NCI-H187 treated with DMSO at 0.1 percent for 48 hours (cell line): ENCODE measurements at places on chromosomes 3 and 15.

DNA sequence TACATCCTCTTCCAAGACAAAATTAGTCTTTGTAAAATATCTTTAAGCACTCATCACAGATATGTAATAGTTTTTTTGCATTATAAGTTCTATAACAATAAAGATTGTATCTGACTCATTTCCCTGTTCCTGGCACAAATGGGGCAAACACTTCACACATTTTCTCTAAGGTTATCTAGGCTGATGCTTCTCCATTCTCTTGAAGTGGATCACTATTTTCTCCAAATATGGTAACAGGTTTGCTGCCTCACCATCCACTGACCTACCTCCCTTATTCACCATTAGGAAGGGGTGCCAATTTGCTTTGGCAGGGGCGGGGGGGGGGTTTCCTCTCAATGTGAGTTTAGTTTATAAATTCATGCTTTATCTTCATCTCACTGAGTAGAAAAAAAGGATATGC, 767.7 kb upstream of the LMCD1 start:
- no peak for DNase-seq

GRCh38 chr3:148466143-148466542, 231.6 kb upstream of the AGTR1 start:
- no peak for DNase-seq

DNA sequence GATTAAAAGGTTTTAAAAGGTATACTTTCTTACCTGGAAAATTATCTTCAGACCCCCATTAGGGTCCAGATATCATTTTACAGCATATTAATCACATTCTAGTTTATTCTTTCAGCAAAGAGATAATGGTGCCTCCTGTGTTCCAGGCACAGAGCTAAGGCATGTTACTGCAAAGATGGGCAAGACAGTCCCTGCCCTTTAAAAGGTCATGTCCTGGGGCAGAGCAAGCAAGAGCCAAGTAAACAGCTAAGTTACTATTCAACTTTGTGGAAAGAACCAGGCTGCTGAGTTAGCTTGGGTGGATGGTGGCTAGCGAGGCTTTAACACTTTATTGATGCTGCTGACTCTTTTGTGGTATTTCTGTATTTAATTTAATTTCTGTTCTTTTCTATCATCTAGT, 75.0 kb downstream of the LRRC28 start:
- no peak for DNase-seq

DNA sequence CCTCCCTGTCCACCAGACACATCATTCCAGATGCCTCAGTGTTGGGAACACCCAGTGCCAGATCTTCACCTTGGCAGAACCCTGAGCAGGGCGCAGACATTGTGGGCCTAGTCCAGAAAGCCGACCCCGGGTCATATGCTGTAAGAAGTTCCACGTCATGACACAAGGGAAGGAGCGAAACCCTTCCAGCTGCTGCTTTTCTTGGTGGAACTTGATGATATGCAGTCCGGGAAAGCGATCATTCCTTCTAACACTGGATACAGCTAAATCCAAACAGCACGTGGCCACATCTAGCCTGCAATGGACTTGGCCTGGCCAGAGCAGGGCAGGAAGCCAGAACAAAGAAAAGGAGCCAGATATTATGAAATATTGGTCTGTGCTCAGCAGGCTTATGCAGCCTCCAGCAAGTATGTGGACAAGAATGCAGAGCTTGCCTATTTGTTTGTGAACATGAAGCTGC, 22.0 kb downstream of the GASK1A start:
- no peak for DNase-seq

- DNase-seq, result no peak
These were observed 849 bp upstream of the HDAC11 start for GRCh38 chr3:13479332-13479581.

- DNase-seq, result no peak
These were observed 51.0 kb upstream of the ATOSA start for GRCh38 chr15:52730173-52730572.

GRCh38 chr3:155185631-155186071, 105.5 kb downstream of the MME start:
- no peak for DNase-seq

DNA sequence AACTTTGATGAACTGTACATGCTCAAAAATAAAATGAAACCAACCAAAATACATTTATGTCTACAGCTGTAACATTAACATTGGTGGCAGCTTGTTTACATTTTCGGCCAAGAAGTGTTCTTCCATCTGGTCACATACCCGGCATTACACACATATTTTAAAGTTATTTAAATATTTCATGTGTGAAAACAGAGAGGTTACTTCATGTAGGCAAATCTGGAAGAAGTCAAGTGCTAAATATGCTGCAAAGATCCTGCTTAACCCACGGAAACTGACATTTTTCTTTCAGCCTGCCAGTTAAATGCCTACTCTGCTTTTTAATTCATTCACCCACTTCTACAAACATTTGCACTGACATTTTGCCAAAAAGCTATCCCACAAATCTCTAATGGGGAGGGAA, 69.7 kb downstream of the MB21D2 start:
- no peak for DNase-seq

- DNase-seq, result no peak
These were observed 41.0 kb upstream of the C15orf61 start for GRCh38 chr15:67479781-67480505.

GRCh38 chr15:83716605-83717004, 62.7 kb downstream of the ADAMTSL3 start:
- DNase-seq, result no peak

GRCh38 chr15:33068511-33068990, 126.0 kb downstream of the FMN1 start:
- DNase-seq, result peak; percentile 64

- DNase-seq, result no peak
These were observed 20.9 kb upstream of the MELTF start for GRCh38 chr3:197050511-197050910.

- no peak for DNase-seq
These were observed 105.5 kb downstream of the SLC25A26 start for GRCh38 chr3:66326340-66326739.

DNA sequence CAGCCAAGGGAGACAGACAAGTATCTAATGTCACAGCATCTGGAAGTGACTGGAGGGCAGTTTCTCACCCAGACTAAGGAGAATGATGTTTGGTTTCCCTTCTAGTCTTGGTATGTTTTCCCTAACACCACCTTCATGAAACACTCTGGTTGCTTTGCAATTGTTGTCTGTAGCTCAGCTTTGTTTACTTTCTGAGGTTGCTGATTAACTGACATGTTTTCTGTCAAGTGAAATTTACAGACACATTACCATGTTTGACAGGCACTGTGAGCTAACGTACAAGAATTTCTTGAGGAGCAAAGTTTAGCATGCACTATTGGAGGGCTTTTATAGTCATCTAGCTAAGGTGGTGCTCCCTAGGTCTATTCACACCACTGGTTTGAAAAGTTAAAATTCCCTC, 131.6 kb upstream of the NECTIN3 start:
- no peak for DNase-seq

GRCh38 chr15:31178705-31179104, 77.2 kb upstream of the TRPM1 start:
- no peak for DNase-seq

- no peak for DNase-seq
These were observed 598.4 kb downstream of the FHIT start for GRCh38 chr3:60652829-60653228.

GRCh38 chr15:80106051-80106450, 46.6 kb downstream of the ZFAND6 start:
- DNase-seq, result no peak

- DNase-seq, result no peak
These were observed 657.5 kb upstream of the DPPA4 start for GRCh38 chr3:109994853-109995252.

GRCh38 chr3:72142028-72142427, 357.1 kb upstream of the PROK2 start:
- DNase-seq, result no peak

DNA sequence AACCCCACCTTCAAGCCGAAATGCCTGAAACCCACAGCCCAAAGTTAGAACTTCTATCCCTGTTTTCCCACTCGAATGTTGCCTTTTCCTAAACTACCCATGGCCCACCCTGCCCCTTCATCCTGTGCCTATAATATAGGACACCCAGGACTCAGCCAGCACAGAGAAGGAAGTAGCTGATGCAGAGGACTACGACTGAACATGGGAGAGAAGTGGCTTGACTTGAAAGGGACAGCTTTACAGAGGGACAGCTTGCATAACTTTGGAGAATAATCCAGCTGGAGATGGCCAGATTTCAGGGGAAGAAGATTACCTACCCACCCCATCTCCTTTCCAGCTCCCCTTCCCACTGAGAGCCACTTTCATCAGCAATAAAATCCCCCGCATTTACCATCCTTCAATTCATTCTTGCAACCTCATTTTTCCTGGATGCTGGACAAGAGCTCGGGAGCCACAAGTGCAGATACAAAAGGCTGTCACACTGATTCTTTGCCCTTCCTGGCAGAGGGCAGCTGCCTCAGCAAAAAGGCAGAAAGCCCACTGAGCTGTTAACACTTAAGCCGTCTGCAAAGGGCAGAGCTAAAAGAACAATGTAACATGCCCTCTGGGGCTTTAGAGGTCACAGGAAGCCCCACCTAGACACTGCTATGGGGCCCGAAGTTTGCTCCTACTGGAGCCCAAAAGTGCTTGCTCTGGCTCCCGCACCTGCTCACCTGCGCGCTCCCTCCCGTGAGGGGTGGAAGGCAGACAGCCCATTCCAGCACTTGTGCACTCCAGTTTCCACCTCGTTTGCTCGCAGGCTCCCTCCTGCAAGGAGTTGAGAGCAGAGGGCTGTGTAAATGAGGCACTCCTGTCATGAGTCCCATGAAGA, 224.0 kb downstream of the TBC1D5 start:
- DNase-seq, result no peak

- no peak for DNase-seq
These were observed 168.4 kb downstream of the PDE8A start for GRCh38 chr15:85150130-85150480.

- no peak for DNase-seq
These were observed 230.7 kb upstream of the TPRG1 start for GRCh38 chr3:188941103-188941502.

- no peak for DNase-seq
These were observed 543.6 kb downstream of the AGBL1 start for GRCh38 chr15:86623236-86623635.

DNA sequence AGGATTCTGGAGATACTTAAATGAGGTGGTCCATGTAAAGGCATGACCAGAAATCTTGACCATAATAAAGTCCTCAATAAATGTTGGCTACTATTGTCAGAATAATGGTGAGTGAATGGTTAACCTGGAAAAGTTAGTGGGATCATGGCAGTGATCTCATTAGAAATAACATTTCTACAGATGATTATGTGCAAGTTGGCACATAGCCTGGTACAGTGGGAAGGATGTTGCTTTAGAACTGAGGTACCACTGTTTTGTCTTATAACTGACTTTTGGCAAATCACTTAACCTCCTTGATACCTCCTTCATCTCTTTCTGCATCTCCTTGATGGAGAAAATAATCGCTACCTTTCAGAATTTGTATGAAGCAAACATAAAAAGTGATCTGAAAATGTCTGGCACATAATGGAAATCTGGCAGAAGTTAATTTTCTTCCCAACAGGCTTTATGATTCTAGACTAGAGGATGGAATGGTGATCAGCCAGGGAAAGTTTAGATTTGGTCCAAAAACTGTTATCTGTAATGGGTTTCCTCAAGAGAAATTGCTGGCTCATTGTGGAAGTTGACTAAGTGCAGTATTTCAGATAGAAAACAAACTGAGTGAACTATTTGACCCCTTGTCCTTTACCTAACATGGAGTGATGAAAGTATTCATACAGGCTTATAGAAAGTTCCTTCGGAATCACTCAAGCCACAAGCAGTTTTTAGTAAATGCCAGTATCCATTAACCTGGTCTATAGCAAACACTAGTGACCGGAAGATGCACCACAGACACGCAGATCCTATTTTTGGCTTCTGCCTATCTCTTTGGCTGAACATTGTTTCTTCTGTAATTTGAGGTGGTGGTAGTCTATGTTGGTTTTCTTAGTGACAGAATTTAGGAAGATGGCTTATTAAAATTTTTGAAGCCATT, 449.6 kb upstream of the TGFBR2 start:
- DNase-seq, result no peak

- DNase-seq, result no peak
These were observed 3.9 kb upstream of the NIT2 start for GRCh38 chr3:100330651-100331050.

DNA sequence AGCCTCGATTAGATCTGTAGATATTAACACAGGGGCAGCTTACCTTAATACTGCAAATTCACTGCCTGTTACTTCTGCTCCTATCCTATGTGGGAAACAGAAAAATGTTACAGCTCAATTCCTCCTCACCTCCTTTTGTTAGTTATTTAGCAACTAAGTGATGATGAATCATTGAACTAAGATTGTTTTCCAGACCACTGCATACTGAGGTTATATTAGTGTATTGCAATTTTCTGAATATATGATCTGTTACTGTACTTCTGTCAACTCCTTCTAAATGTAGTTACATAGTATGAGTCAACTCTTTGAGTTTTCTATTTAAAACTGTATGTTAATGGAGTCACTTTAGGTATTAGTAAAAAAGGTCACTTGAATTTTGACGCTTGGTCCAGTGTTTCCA, 331.5 kb upstream of the SLCO3A1 start:
- no peak for DNase-seq

- DNase-seq, result no peak
These were observed 10.2 kb downstream of the WDR73 start for GRCh38 chr15:84643838-84644237.

GRCh38 chr3:3782457-3782856, 16.8 kb upstream of the LRRN1 start:
- no peak for DNase-seq

- no peak for DNase-seq
These were observed 161.3 kb upstream of the CBLB start for GRCh38 chr3:106029954-106030626.

DNA sequence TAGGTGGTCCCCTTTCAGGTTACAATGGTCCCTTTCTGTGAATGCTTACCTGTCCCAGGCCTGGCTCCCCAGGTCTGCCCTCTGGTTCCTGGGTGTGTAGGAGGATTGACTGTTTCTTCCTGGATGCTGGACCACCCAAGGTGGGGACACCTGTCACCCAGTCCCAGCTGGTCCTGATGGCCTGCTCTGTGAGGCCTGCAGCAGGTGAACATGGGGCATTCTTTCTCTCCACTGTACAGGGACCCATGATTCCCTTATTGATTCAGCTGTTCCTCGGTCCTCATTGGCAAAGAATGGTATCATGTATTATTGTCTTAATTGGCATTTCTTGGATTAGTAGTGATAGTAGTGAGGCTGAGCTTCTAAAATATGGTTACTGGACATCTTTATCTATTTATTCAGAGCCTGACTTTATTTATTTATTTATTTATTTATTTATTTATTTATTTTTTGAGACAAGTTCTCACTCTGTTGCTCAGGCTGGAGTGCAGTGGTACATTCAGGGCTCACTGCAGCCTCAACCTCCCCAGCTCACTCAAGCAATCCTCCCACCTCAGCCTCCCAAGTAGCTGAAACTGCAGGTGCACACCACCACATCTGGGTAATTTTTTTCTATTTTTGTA, 8.8 kb upstream of the DNAJA4 start:
- no peak for DNase-seq

GRCh38 chr3:27220166-27220565, 149.0 kb downstream of the NEK10 start:
- no peak for DNase-seq
